ENCODE measurements at places on chromosomes 12 and 14. TPM values are rescaled to one million over a fixed set of nuclear protein-coding genes. Genes with fewer than 3 reads are reported as not detected.
A peak's percentile ranks its signal among the peaks of the same experiment; 100 is the strongest.

Gene DHRS2
- 2.4 TPM for total RNA-seq

GRCh38 chr12:9390761-9391160, 182.6 kb upstream of the PZP start:
- no peak for DNase-seq

DNA sequence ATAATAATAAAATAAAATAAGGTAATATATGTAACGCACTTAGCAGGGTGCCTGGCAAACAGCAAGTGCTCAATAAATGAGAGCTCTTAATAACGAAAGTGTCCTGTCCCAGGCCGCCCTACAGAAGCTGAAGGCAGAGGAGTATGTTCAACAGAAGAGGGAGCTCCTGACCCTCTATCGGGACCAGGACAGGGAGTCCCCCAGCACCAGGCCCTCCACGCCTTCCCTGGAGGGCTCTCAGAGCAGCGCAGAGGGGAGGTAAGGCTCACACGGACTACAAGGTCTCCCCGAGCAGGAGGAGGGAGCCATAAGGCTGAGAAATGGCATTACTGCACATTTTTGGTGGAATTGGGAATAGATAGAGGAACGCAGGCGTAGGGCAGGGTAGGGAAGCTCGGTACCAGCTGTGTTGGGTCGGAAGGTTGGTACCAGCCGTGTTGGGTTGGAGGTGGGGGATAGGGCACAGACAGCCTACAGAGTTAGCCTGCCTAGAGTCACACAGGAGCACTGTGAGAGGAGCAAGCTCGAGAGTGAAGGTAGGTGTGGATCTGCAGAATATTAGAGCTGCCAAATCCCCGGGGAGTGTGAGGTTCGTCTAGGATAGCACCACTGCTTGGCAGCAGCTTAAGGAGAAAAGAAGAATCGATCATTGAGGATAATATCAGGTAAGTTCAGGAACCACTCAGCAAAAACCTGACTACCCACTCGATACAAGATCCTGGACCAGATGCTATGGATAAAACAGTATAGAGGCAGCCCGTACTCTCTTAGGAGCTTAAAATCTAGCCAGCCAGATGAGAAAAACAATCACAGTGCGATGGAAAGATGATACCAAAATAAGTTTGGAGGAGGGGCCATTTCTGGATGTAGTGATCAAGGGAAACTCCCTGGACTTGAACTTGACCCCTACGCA, 15.3 kb downstream of the TNFRSF1A start:
- no peak for DNase-seq

- no peak for DNase-seq
Measured at GRCh38 chr12:96501908-96502307, 12.5 kb downstream of the CFAP54 start.

Gene TAS2R42
- total RNA-seq = not detected

Gene PTPN21
- total RNA-seq = 14.7 TPM

- DNase-seq = peak; percentile 48
Measured at GRCh38 chr12:49866859-49867569, 24.1 kb upstream of the BCDIN3D start.

GRCh38 chr12:57759360-57759980, 4.6 kb downstream of the MARCHF9 start:
- no peak for DNase-seq

Measured in LHCN-M2 (cell line).